ENCODE measurements at places on chromosomes 3 and 15. TPM values are rescaled to one million over a fixed set of nuclear protein-coding genes. Genes with fewer than 3 reads are reported as not detected.

The IGSF11 gene
- 0.22 TPM for total RNA-seq

DNA sequence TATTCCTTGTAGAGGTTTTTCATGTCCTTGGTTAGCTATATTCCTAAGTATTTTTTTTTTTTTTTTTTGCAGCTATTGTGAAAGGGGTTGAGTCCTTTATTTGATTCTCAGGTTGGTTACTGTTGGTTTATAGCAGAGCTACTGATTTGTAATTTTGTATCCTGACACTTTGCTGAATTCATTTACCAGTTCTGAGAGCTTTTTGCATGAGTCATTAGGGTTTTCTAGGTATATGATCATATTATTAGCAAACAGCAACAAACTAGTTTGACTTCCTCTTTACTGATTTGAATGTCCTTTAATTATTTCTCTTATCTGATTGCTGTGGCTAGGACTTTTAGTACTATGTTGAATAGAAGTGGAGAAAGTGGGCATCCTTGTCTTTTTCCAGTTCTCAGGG lies 737.4 kb downstream of the ZNF385D start:
- H3K27me3 ChIP-seq = no peaks in the 10 kb centered on the region
- H3K27ac ChIP-seq = no peak overlapping the region
- peak; percentile 4 for DNase-seq
- H3K4me3 ChIP-seq = no peak overlapping the region
- H3K4me1 ChIP-seq = no peaks in the 10 kb centered on the region

- H3K27me3 ChIP-seq = peaks cover 7% of the 10 kb centered on the region
- H3K4me1 ChIP-seq = no peaks in the 10 kb centered on the region
- no peak for DNase-seq
- H3K36me3 ChIP-seq = no peaks in the 10 kb centered on the region
- no peak overlapping the region for H3K4me3 ChIP-seq
- no peak overlapping the region for H3K27ac ChIP-seq
Measured at GRCh38 chr15:65857718-65858402, 11.4 kb upstream of the RAB11A start.

The CLDN1 gene
- 35.6 TPM for total RNA-seq

DNA sequence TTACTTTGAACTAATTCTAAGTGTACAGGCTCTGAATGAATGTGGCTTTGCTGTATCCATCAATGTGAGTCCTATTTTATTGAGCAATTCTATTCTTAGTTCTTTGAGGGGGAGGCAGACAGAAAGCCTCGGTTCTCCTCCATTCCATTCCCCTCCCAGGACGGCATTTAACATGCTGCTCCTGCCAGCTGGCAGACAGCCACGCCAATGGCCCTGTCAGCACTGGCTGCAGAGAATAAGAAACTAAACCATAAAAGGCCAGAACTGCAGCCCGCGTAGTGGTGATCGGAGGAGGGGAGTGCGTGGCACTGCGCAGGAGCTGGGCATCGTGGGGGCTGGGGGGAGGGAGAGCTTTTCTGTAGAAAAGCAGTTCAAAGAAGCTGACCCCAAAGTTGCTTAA lies 76.0 kb upstream of the HACD2 start:
- H3K36me3 ChIP-seq = peaks cover 34% of the 10 kb centered on the region
- H3K27me3 ChIP-seq = no peaks in the 10 kb centered on the region
- peak overlapping the region; percentile 65 for H3K27ac ChIP-seq

The IQCF5 gene
- not detected for total RNA-seq

DNA sequence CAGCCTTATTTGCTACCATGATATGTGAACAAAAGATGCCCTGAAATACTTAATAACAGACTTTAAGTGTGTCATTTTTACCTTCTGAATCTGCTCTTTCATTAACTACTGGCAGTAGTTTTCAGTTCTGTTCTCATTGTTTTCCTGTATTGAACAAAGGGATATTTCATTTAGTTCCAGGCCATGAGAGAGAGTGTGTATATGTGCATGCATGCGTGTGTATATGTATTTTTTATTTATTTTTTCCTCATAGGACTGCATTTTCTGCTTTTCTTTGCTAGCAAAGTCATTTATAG lies 46.8 kb upstream of the CRTC3 start:
- peaks cover 64% of the 10 kb centered on the region for H3K36me3 ChIP-seq
- H3K27ac ChIP-seq = no peak overlapping the region
- DNase-seq = no peak
- no peaks in the 10 kb centered on the region for H3K27me3 ChIP-seq

All from astrocyte (in vitro differentiated cells and primary cell).